ENCODE measurements at places on chromosomes 7 and 10.

DNA sequence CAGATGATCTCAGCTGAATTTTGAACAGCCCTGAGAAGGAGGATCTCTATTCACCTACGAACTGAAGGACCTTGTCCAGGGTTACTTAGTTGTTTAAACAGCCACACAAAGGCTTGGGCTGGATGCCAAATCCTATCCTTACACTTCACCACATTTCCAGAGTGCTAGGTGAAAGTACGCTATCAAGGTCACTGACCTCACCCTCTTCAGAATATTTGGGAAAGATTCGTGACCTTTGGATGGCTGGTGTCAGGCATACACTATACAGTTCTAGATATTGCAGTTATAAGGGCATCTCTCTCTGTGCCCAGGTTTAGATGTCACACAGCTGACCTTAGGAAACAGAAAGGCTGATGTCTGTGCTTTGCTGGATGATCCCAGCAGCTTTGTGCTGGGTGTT lies 61.2 kb upstream of the ABLIM1 start:
- no peak for DNase-seq

DNA sequence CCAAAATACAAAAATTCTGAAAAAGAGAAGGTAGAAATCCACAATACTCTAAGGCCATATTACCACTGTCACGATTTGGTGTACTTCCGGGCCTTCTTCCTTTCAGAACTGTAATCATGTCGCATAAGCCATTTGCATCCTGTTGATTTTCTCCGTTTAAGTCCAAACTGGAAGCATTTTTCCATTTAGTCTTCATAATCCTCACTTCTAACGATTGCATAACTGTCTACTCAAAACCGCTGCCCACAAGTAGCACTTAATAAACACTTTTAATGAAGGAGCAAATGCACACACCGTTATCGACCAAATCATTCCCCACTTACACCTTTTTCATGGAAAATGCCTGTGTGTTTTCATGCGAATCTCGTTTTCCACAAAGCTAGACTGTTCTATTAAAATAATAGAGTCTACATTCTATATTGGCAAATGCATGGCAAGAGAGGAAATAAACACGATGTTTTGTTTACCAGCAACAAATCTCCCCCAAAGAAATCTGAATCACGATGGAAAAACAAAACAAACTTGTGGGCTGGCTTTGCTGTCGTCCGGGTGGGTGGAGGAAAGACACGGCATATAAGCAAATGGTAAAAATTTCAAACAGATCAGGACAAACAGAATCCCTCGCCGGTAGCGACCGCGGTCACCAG lies 1.0 kb downstream of the ATE1 start:
- no peak for DNase-seq

- no peak for DNase-seq
Observed at GRCh38 chr7:37683246-37684120, at the start of gene GPR141. Gene GPR141 (plus strand): TSS chr7:37683766. CDS start chr7:37740394, 56,628 bp downstream.

DNA sequence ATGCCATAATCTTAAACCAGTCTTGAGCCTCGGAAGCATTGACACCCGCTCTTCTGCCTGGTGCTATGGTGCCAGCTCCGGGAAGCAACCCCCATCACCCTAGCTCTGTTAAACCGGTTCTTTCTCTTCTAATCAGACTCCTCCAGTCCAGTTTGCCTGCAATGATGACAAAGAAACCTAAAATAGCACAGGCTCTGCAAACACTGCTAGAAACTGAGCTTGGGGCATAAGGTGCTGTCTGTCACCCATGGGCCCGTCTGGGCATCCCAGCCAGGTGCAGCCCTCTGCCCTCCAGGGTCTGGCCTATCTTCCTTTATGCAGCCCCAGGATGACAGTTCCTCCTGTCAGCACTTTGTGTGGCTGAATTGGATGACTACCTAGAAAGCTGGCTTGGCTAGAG lies 14.2 kb upstream of the CAMK2G start:
- DNase-seq = no peak

- peak; percentile 6 for DNase-seq
Observed at GRCh38 chr7:12715372-12716133, 28.1 kb downstream of the ARL4A start.

DNA sequence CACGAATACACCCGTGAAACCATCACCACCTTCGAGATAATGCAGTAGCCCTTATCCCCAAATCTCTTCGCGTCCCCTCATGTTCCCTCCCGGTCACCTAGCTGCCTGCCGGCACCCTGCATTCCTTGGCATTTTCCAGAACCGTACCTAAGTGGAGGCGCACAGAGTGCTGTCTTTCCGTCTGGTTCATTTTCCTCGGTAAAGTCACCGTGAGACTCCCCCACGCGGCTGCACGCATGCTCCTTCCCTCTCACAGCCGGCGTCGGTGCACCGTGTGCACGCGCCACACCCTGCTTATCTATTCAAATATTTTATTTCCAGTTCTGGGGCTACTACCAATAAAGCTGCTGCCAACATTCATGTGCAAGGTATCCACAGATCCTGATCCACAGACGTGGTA lies 65.5 kb upstream of the NKX6-2 start:
- no peak for DNase-seq

DNA sequence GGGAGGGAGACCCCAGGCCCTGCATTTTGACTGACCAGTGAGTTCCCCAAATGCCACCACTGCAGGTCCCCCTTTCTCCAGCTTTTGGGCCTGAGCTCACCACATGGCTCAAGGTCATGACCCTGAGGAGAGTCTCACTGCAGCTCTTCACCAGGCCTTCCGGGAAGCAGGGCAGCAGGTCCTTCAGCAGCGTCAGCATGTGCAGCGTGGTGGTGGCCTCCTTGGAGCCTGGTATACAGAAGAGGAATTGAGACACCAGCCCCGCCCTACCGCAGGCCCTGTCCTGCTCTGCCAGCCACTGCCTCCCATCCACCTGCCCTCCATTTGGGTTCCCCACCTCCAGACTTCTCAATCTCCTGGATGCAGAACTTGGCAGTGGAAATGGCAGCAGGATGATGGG lies 13.0 kb downstream of the RRP12 start:
- no peak for DNase-seq

DNA sequence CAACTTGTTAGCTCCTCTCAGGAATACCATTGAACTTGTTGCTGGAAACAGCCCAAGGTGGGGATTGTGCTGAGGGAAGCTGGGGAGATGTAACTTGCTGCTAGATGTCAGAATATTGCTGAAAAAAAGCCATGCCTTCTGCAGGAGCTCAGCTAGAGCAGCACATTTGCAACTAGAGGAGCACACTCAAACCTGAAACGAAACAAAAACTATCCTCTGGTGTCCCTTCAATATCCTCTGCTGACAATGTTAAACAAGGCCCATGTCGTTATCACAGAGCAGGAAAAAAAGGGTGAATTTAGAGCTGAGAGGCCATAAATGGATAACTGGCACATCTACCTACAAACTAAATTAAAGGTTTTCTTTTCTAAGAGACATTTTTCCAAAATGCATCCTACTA lies 53.7 kb upstream of the MACC1 start:
- no peak for DNase-seq

DNA sequence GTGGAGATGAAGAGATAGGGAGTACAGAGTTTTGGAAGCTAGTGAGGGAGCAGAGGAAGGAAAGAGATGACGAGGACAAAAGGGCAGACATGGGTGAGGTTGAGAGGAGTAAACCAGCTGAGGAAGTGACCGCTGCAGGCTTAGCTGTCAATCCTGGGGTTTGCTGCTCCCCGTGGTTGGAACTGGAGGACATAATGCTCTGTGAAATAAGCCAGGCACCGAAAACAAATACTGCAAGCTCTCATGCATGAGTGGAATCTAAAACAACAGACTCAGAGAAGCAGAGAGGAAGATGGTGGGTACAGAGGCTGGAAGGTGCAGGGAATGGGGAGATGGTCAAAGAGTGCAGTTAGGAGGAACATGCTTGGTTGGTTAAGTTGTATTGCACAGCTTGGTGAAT lies 482.2 kb upstream of the C7orf33 start:
- no peak for DNase-seq

GRCh38 chr10:89543841-89544240 lies 8.4 kb upstream of the SLC16A12 start:
- DNase-seq = no peak

- DNase-seq = no peak
Observed at GRCh38 chr7:25839084-25839769, 312.8 kb upstream of the NFE2L3 start.

DNA sequence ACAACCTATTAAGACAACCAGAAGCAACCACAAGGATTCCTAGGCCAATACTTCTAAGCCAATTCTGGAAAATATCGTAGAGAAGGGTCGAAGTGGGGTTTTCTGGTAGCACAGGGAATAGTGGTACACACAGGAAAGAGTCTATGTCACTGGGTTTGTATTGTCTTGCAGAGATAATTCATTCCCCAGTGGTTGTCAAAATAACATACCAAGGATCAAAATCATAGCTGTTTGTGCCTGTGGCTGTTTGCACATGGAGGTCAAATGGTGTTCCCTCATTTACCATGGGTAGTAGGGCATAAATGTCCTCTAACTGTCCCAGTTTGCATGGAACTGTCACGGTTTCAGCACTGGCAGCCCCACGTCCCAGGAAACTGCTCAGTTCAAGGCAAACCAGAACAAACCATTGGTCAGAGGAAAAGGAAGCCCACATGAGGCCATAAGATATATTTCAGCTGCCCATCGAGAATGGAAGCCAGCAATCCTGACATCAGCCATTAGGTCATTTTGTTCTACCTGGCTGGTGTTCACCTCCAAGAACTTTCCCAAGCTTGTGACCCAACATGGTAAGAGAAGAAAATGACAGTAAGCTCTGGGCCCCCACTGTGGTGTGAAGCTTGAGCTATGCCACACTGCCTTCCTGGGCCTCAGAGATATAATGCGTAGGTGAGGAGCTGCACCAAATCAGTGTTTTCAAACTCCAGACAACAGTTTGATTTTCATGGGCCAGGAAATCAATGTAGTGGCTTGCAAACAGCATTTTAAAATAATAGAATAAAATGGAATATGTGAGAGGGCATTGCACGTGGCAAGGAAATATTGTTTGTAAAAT lies 53.9 kb upstream of the NFE2L3 start:
- DNase-seq = no peak

DNA sequence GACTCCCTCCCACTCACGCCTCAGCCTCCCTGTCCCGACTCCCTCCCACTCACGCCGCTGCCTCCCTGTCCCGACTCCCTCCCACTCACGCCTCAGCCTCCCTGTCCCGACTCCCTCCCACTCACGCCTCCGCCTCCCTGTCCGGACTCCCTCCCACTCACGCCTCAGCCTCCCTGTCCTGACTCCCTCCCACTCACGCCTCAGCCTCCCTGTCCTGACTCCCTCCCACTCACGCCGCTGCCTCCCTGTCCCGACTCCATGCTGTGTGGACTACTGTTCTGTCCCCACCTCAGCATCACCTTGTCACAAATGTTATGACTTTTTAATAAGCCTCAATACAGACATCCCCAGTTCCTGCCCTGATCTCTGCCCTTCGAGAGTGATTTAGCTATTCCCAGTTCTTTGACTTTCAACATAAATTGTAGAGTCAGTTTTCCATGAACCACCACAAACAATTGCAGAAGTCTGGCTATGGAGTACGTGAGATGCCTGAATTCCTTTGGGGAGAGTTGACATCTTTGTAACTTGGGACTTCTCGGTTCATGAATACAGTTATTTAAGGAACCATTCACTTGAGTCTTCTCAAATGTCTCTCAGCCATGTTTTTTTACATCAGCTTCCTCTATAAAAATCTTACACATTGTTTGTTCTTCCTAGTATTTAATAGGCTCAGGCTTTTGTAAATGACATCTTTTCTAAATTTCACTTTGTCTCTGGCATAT lies 71.9 kb downstream of the FOXL3 start:
- no peak for DNase-seq

DNA sequence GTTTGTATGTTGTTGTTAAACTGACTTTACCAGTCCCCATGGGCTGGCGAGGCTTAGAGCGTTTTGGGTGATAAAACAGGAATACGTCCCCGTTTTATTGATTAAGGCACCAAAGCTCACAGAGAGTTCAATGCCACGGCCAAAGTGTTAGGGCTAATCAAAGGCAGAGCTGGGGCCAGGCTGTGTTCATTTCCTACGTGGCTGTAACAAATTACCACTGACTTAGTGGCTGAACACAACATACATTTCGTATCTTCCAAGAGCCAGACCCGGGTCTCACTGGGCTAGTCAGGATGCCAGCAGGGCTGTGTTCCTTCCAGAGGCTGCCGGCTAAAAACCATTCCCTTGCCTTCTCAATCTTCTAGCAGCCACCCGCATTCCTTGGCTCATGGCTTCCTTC lies 94.4 kb upstream of the HABP2 start:
- no peak for DNase-seq

DNA sequence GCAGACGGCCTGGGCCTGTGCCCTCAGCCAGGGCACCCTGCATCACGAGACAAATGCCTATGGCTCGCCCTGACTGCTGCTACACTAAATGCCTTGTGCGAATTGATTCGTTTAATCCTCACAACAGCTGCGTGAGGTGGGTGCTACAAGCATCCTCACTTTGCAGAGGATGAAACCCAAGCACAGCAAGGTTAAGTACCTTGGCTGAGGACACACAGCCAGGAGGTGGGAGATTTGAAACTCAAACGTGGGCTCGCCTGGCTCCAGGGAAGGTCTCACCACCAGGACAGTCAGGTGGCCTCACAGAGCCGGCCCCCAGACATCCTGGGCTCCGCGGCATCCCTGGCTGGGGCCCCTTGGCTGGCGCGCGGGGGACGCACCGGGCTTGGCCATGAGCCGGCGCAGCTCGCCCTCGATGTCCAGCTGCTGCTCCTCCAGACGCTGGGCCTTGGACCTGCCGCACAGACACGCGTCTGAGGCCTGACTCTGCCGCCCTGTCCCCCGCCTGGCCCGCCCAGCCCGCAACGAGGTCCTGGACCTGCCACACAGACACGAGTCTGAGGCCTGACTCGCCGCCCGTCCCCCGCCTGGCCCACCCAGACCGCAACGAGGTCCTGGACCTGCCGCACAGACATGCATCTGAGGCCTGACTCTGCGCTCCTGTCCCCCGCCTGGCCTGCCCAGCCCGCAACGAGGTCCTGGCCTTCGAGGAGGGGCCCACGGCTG lies 22.0 kb downstream of the MICALL2 start:
- no peak for DNase-seq

- DNase-seq = no peak
Observed at GRCh38 chr7:27254625-27255024, 12.0 kb downstream of the EVX1 start.

DNA sequence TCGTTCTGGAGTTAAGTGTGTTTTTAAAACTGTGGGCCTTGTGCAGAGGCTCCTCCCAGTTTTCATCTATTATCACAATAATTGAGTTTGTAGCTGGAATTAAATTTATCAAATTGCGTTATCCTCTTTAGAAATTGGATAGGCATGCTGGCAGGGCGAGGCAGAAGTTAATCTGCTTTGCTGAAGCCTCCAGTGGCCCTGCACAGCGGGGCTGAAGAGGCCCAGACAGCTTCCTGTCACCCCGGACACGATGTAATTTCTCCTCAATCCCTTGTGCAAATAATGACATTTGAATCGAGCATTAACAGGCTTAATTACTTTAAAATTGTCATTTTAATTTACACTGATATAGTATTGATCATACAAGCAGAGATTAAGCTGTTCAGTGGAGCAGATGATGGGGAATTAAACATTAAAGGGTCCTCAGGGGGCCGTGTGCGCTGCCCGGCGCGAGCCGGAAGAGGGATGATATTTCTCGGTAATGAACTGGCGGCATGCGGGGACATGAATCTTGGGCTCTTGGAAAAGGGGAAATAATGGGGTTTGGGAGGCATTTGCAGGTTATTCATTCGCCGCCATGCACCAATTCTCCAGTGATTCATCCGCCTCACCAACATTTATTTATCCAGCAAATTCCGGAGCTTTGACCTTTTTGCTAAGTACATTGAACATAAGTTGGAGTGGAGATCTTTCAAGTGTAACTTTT lies 118.5 kb downstream of the NKX6-2 start:
- DNase-seq = no peak

- no peak for DNase-seq
Observed at GRCh38 chr10:108957681-108958080, 965.6 kb downstream of the XPNPEP1 start.

- peak; percentile 10 for DNase-seq
Observed at GRCh38 chr7:123682690-123683089, 27.0 kb downstream of the LMOD2 start.

Measured in activated naive CD4-positive, alpha-beta T cell treated with anti-CD3 and anti-CD28 coated beads, Interleukin-2, amount 50 U/mL, for 72 hours (primary cell).